Osteocyte (in vitro differentiated cells): ENCODE measurements at places on chromosomes 7 and 10. TPM values are rescaled to one million over a fixed set of nuclear protein-coding genes. Genes with fewer than 3 reads are reported as not detected.
A peak's percentile ranks its signal among the peaks of the same experiment; 100 is the strongest.

IRF5 gene
- 0.24 TPM in 1 of 2 replicates, not detected in the other for total RNA-seq

TET1 gene
- 20.4 and 20.9 TPM in 2 replicates for total RNA-seq

TRPV6 gene
- total RNA-seq, result not detected in 2 replicates

SERPINE1 gene
- total RNA-seq, result 266 and 328 TPM in 2 replicates

AQP1 gene
- total RNA-seq, result 6.0 and 6.7 TPM in 2 replicates

- no peak for DNase-seq
Observed at GRCh38 chr7:33677556-33677955, 227.8 kb upstream of the BMPER start.

GRCh38 chr10:44854693-44855350 is 56.3 kb upstream of the TMEM72 start:
- DNase-seq, result no peak

DNA sequence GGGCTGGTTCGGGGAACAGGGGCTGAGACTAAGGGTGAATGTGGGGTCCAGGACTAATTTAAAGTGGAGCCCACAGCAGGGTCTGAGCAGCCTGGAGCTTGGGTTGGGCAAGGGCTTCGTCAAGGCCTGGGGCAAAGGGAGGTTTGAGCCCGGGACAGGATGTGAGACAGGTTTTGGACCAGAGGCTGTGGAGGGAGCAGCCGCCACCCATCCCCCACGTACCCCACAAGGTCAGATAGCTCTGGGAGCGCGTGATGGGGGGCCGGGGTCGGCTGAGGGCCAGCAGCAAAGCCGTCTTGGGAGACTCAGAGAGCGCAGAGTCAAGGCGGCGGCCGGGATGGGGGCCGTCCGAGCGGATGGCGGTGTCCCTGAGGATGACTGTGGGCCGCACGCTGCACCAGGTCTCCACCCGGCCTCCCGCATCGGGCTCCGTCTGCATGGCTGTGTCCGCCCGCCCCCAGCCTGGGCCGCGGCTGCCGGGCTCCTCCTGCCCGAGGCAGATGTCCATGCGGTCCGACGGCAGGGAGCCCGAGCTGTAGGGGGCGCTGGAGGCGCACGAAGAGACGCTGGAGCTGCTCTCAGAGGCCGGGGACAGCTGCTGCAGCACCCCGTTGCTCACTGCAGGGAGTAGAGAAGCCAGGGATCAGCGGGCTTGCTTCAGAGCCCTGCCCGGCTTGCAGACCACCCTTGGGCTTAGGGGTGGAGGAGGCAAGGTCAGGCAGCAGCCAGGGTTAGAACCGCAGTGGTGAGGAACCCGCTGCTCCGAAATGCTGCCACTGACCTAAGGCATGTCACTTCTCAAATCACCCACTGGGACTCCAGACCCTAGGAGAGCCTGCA is 12.1 kb downstream of the PDZD7 start:
- DNase-seq, result peak; percentile 94

DNA sequence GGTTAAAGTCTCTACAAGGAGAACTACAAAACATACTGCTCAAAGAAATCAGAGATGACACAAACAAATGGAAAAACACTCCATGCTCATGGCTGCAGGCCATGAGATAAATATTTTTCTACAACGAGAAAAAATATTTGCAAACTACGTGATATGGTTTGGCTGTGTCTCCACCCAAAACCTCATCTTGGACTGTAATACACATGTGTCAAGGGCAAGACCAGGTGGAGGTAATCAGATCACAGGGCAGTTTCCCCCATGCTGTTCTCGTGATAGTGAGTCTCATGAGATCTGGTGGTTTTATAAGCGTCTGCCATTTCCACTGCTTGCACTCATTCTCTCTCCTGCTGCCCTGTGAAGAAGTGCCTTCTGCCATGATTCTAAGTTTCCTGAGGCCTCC is 57.8 kb downstream of the COA1 start:
- no peak for DNase-seq

- no peak for DNase-seq
Observed at GRCh38 chr7:2282185-2282751, 32.0 kb downstream of the SNX8 start.

DNA sequence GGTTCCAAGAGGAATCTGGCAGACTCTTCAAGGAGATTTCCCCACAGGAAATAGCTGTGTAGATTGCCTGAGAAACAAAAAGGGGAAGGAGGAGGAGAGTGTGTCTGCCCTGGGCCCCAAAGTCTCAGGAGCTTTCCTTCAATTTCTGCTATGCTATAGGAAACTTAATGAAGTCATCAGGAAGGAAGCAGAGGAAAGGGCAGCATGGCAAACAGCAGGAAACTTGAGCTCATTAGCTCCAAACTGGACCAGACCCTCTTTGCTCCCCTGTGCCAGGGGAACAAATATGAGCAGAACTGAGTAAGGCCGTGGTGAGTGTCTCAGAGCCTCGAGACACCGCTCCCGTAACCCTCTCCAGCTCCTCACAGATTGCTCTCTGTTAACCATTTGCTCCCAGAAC is 4.8 kb upstream of the KCNIP2 start:
- DNase-seq, result no peak

DNA sequence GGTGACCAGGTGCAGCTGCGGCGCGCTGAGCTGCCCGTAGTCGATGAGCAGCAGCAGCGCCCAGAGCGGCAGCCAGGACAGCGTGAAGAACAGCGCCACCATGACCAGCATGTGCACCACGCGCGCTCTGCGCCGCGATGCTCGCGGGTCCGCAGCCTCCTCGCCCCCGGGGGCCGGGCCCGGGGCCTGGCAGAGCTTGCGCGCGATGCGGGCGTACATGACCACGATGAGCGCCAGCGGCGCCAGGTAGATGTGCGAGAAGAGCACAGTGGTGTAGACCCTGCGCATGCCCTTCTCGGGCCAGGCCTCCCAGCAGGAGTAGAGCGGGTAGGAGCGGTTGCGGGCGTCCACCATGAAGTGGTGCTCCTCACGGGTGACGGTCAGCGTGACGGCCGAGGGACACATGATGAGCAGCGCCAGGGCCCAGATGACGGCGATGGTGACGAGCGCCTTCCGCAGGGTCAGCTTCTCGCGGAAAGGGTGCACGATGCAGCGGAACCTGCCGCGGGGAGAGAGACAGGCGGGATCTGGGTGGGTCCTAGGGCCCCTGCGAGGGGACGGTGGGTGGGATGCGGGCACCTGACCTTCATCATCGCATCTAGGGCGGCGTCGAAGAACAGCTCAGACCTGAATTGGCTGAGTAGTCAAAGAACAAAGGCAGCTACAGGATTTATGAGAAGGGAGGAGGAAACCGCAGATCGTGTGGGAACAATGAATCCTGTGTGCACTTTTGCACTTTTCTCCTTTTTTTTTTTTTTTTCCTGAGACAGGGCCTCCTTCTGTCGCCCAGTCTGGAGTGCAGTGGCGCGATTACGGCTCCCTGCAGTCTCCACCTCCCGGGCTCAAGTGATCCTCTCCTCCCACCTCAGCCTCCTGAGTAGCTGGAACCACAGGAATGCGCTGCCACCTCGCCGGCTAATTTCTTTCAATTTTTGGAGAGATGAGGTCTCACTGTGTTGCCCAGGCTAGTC is 22.4 kb upstream of the PPA1 start:
- DNase-seq, result no peak

DNA sequence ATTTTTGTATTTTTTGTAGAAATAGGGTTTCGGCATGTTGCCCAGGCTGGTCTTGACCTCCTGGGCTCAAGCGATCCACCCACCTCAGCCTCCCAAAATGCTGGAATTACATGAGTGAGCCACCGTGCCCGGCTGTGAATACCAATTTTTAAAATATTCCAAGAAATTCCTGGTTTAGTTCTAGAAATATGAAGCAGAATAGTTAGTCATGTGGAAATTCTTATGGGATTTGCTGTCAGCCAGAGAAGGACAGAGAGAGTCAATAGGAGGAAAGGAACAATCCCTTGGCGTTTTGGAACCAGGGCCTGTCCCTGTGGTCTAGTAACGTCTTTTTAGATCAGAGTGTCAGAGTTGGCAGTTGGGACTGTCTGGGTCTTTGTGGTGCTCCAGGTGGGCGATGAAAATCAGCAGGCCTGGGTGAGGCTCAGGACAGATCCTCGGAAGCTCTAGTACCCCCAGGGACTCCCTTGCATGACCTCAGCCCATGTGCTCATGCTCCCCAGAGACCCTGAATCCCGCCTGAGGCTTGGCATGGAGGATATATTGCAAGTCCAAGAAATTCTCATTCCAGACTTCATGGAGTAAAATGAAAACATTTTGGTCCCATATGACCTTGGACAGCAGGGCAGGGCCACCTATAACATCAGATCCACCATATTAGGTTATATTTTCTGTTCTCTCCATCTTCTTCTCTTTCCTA is 7.8 kb downstream of the NODAL start:
- no peak for DNase-seq

GRCh38 chr7:85426487-85426960 is 239.7 kb upstream of the SEMA3D start:
- DNase-seq, result no peak

- DNase-seq, result no peak
Observed at GRCh38 chr10:74913377-74913979, 87.1 kb downstream of the KAT6B start.

- DNase-seq, result no peak
Observed at GRCh38 chr7:135333946-135334345, 100.3 kb downstream of the STRA8 start.

DNA sequence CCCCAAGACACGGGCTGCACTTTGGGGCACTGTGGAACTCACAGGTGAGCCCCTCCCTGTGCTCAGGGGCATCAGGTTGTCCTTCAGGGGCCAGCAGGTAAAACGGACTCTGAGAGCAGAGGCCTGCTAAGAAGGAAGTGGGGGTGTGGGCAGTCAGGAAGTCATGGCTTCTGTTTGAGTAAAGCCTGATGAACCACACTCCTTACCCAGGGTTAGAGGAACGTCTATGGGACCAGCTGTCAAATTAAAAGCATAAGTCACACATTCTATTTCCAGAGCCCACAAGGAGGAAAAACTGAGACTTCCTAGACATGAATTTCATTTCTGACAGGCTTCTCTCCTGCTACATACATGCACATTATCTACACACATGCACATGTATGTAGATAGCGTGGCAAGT is 616.4 kb downstream of the SDK1 start:
- DNase-seq, result no peak

GRCh38 chr10:119343011-119343601 is 135.7 kb downstream of the GRK5 start:
- DNase-seq, result no peak

DNA sequence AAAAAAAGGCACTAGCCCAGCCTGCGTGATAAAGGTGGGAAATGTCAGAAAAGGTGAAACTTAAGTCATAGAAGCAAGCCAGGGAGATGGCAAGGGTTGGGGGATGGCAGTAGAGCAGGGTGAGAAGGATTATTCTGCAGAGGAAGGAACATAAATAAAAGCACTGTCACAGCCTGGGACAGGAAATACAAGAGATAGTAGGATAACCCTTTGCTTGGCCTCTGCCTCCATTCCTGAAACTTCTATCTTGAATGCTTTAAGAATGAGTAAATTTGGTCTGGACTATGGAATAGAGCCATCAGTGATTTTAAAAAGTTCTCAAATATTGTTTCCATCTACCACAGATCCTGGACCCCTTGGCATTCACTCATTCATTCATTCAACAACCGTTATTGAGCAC is 50.0 kb downstream of the ABCC2 start:
- DNase-seq, result no peak

GRCh38 chr7:26930201-26930600 is 65.8 kb upstream of the SKAP2 start:
- no peak for DNase-seq

DNA sequence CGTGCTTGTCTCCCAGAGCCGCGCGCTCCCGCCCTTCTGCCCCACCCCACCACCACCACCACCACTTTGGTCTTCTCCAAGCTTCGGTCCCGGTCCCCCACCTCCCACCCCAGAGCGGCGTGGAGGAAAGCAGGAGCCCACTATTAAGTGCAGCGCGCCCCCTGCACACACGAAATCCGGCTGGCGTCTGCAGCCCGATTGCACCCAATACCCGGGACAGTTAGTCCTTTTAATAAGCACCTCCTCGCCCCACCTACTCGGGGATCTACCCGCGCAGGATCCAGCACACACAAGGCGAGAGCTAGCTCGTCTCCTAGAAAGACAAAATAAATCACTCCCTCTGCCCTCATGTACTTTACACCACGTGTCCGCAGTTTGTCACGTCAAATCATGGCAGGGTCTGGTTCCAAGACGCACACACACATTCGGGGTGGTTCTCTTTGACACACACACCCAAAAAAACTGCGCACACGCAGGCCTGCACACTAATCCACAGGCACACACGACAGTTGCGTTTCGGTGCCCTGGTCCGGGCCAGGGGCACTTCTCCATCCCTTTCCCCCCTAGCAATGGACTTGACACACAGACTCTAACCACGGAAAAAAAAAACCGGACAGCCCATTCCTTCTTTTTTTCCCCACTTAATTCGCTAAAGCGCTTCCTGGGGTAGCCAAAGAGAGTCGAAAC is 1.6 kb downstream of the SFMBT2 start:
- no peak for DNase-seq

DNA sequence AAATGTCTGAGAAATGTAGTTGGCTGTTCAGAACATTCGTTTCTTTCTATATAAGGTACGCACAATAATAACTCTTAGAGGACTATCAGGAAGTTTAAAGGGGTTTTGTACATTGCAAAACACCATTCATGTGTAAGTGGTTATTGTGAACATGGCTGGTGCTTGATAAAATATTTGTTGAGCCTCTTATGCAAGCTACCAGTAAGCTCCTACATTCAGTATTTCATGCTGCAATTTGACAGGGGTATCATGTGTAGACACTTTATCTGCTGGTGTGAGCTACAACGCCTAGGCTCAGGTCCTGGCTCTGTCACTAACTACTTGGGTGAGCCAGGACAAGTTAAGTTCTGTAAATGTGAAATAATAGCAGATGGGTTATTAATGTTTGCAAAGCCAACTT is 75.5 kb downstream of the MAP3K8 start:
- DNase-seq, result no peak

DNA sequence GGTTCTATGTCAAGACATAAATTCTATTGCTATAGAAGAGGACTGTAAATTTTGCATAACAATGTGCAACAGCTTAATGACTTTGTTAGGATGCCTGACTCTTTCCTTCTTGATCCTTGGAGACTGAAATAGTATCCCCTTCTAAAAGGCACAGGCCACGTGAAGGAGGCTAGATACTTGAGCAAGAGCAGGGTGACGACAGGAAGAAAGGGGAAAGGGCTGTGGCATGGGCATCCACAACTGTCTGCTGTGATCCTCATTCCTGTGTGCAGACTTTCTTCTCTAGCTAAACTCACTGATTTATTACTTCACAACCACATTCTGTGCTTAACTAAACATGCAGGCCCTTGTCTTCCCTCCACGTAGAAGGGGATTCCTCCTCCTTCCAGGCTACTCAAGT is 1111.8 kb upstream of the C7orf33 start:
- no peak for DNase-seq
